Islet precursor cell (in vitro differentiated cells): ENCODE measurements at places on chromosomes 6 and 20.

DNA sequence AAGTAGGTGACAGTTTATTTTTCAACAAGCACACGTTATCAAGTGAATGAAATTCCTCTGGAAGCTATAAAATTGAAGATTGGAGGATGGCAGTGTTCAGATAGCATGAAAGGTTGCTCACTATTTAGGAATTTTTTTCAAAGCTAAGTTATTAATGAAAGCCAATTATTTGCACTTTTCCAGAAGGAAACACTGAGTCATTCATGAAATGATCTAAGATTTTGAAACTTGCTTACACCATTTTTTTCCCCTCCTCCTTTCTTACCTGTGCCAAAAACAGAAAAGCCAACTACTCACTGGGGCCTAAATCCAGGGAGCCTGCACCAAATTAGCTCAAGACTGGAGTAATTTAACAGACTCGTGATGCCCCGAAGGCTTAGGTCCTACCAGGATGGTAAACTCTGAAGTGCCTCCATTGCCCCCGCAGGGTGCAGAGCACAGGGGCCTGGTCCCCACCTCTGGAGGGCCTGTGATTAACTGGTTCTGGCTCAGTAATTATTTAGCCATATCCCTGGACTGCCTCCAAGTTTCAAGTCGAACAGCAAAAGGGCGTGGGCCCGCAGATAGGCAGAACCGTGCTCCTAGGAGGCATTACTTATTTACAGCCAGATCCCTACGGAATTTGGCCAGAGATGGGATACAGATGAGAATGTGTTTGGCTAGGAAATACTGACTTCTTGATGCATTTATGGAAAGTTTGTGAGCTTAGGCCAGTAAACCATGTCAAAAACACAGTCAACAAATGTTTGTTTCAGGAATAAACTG is 28.0 kb upstream of the ZNF217 start:
- DNase-seq, result peak; percentile 82

- no peak for DNase-seq
Measured at GRCh38 chr6:152554851-152555250, 82.3 kb downstream of the SYNE1 start.

DNA sequence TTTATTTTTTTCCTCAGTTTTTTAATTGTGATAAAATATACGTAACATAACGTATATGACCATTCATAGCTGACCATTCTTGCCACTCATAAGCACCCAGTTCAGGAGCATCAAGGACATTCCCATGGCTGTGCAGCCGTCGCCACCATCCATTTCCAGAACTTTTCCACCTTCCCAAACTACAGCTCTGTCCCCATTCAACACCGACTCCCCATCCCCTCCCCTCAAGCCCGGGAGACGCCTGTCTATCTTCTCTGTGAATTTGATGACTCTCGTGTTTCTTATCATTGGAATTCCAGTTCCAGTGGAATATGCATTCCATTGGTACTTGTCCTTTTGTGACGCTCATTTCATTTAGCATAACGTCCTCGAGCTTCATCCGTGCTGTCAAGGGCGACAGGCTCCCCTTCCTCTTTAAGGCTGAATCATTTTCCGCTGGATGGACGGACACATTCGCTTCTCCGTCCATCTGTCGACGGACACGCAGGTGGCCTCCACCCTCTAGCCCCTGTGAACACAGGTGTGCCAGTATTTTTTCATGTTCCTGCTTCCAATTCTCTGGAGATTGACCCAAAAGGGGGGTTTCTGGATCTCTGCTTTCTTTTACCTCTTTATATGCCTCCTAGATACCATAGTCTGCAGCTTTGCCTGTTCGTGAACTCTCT is 88.1 kb downstream of the YTHDF1 start:
- peak; percentile 31 for DNase-seq

GRCh38 chr20:50472693-50473664 is 37.2 kb upstream of the PTPN1 start:
- peak; percentile 63 for DNase-seq

- no peak for DNase-seq
Measured at GRCh38 chr6:167845856-167846255, 19.1 kb downstream of the AFDN start.

- DNase-seq, result no peak
Measured at GRCh38 chr6:130505808-130506598, 140.2 kb downstream of the TMEM200A start.

DNA sequence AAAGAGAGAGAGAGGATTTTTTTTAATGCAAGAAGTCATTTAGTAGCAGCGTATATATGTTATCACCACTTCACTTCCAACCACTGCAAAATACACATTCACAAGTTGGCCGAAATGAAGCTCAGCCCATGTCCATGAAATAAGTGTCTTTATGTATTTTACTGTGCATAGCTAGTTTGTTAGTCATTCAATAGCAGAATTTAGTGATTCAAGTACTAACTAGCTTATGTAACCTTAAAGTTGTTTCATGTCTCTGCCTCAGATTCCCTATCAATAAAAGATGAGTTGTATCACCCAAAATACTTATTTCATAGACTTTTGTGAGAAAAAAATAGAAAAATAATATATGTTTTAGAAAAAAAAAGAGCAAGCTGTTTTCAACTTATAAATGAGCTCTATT is 153.7 kb upstream of the PRDM1 start:
- DNase-seq, result no peak

- DNase-seq, result no peak
Measured at GRCh38 chr6:146673069-146673468, 74.3 kb downstream of the ADGB start.

DNA sequence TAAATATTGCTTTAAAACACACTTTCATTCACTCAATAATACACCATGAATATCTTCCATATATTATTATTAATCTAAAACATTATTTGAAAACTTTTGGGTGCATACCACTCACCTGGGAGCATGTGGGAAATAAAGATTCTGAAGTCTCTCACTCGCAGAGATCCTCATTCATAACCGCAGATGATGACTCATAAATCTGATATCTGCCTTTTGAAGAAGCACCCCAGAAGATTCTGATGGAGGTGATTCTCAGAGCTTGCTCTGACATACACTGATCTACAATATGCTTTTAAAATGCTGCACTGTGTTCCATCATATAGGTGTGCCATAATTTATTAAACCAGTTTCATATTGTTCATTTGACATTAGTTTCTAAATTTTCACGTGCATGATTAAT is 135.0 kb upstream of the SGK1 start:
- no peak for DNase-seq

DNA sequence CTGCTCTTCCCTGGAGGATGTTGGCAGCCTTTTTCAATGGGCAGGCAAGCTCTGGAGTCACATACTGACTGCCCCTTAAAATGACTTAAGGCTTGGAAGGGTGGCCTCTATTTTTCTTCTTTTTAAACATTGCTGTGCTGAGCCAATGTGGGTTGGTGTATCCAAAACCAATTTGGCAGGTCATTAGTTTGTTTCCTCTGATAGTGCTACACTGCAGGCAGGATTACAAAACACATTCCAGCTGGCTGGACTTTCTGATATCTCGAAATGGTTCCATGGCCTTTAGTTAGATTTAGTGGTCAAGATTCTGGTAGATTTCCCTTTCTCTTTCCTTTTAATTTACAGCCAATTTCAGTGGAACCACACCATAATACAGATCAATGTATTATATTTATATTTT is 28.1 kb upstream of the BMP2 start:
- no peak for DNase-seq

- no peak for DNase-seq
Measured at GRCh38 chr6:70183538-70183937, 119.3 kb downstream of the COL9A1 start.

DNA sequence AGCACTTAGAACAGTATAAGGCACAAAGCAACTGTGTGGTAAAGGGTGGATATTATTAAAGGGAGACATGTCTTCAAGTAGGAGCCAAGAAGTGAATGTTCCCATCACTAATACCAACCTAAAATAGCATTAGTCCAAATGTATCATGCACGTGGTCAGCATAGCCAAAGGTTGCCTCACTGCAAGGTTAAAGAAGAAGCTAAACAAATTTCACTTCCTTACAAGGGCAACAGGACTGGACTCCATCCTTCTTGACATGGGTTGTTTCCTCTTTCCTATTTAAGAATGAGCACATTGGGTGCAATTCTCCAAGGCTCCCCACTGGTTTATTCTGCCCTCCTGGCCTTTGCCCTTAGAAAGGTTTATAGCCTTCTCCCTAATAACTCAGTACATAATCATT is 186.7 kb downstream of the PHACTR1 start:
- DNase-seq, result no peak

DNA sequence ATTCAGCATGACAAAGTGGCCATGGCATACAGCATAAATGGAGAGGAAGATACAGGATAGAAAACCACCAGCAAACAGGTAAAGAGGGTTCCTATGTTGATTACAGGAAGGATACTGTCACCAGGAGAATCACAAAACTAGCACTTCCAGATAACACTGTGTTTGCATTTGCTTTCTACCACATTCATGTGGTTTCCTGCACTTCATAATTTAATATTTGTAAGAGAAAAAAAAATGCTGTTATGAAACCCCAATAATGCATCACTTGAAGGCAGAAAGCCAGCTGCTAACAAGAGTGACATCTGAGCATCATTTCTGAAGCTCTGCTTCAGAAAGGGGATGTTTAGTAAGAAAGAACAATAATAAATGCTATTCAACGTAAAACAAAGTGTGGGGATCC is 106.6 kb downstream of the ATXN1 start:
- no peak for DNase-seq

DNA sequence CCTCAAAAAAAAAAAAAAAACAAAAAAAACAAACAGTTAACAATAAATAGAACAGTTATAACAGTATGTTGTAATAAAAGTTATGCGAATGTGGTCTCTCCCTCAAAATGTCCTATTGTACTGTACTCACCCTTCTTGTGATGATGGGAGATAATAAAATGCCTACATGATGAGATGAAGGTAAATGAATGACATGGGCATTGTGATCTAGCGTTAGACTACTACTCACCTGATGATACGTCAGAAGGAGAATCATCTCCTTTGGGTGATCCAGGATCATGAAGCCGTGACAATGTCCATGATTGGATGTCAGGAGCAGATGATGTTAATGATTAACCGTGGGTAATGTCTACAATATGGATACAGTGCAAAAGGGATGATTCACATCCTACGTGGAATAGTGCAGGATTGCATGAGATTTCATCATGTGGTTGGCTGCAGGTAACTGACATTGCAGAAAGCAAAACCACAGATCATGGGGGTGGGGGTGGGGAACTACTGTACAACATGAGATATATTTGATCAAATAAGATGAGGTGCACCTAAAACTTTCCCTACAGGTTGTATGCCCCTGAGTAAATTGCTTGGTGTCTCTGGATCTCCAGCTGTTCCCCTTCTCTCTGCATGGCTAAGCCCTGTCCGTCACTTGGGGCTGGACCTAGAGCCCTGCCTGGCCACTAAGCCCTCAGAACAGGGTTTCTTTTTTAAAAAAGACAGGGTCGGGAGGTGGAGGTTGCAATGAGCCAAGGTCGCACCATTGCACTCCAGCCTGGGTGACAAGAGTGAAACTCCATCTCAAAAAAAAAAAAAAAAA is 6.2 kb upstream of the RBCK1 start:
- no peak for DNase-seq

DNA sequence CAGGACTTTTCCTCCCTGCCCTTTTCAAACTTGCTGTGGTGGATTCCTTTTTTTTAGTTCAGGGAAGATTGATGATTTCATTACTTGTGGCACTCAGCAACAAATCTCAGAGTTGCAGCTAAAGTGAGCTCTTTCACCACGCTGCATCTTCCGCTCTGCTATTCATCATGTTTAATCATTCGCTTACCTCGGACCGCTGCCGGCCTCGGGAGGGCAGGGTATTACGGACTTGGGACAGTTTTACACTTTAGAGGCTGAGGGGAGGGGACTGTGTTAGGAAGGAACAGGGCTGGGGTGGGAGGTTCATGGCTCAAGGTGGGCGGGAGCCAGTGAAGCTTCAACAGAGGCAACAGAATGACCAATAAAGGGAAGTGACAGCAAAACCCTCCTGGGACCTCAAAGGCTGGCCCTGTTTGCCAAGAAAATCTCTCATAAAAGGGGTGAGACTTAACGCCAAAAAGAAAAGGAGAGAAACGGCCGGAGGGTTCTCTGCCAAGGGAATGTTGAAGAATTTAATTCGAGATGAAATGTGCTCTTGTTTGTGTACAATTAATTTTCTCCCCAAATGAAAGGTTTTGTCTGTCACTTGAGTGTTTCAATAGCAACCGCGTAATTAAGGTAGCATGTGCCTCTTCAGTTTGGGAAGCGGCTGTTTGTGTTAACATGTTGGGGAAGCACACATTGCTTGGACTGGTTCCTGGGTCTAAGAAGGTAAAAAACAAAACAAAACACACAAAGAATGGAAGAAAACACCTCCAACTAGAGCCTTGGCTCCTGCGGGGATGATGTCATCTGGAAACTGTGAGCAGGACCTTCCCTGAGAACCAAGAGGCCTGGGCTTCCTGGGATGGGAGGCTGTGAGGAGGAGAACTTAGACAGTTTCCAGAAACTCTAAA is 72.5 kb upstream of the SULF2 start:
- peak; percentile 73 for DNase-seq

DNA sequence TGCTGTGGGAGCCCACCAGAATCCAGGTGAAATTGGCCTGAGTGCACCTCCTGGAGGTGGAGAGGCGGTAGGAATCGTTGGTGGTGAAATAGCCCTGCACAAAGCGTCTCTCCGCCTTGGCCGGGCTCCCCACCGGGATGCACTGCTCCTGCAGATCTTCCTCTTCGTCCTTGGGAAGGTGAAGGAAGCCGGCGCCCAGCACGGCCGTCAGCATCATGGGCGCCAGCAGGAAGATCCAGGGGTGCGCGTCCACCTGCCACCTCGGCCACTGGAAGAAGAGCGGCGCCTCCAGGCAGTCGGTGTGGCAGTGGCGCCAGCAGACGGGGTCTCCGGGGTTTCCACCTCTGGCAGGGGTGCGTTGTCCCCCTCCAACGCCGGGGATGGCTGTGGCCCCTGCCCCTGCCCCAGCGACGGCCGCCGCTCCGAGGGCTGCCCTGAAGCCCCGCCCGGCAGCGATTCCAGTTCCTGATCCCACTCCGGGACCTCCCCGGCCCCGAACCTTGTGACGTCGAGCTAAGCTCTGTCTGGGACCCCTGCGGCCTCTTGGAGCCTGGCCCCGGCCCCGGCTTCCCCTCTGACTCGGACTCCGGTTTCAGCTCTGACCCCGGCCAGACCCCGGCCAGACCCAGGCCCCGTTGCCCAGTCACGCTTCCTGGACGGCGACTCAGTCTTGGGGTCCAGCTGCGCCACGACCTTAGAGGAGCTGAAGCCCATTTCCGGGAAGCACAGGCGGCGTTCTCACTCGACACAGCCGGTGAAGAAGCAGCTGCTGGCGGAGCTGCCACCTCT is 91.9 kb downstream of the CD164 start:
- DNase-seq, result no peak

GRCh38 chr6:150723857-150724256 is 124.2 kb downstream of the PLEKHG1 start:
- DNase-seq, result peak; percentile 98

GRCh38 chr6:75183099-75183541 is 22.7 kb downstream of the COL12A1 start:
- no peak for DNase-seq

- no peak for DNase-seq
Measured at GRCh38 chr20:58691773-58692578, 624 bp upstream of the NPEPL1 start.
